ENCODE measurements at places on chromosomes 1 and 21.

- no peak for DNase-seq
Measured at GRCh38 chr1:1001057-1001783, 1.3 kb upstream of the HES4 start.

GRCh38 chr1:93620172-93620840 is 61.3 kb downstream of the BCAR3 start:
- DNase-seq = no peak

GRCh38 chr1:7301664-7301981 is 469.5 kb upstream of the VAMP3 start:
- no peak for DNase-seq

- no peak for DNase-seq
Measured at GRCh38 chr1:67723620-67724019, 38.6 kb downstream of the GADD45A start.

DNA sequence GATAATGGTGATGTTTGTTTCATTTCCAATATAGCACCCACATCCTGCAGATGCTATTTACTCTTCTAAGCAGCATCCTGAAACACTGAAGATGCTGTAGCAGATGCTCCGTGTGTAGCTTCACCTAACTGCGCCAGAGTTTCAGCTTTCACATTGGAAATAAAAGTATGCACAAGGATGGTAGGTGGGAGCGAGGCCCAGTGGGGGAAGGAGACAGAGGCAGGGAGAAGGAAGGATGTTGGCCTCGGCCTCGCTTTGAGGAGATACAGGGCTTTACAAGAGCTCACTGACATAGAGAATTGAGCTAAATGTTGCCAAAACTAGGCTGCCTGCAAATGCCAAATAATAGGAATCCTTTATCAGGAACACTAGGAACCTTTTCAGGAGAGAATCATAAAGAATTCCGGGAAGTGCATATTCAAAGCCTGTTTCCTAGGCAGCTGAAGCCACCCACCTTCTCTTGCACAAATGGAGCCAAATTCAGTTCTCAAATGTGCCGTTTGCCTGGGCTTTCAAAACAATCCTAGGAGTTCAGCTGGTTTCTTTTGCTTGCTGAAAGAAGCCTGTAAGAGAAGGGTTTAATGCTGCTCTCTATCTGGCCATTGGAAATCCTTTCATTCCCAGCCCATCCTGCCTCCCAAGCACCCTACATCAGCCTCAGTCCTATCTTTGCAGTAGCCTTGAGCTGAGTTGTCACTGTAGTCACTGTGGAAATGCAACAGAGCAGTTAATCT is 135.4 kb upstream of the ATP1B1 start:
- DNase-seq = no peak

DNA sequence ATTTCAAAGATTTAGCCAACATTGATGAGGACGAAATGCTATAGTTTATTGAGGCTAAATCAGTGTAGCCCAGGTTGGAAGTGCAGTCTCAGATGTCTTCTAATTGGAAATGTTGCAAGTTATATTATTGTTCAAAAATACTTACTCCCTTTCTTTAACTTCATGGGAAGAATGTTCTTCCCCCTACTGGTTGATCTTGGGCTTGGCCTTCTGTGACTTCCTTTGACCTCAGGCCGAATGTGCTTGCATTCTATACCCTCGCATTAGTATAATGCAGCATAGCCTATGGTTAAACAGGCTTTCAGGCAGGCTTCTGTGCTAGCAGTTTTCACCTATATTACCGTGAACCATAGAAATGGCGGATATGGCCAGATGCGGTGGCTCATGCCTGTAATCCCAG is 77.3 kb downstream of the RPE65 start:
- no peak for DNase-seq

- peak; percentile 35 for DNase-seq
Measured at GRCh38 chr1:32742199-32742947, 39.8 kb upstream of the SYNC start.

GRCh38 chr1:203644661-203645510 is 18.3 kb downstream of the ATP2B4 start:
- no peak for DNase-seq

GRCh38 chr1:1937549-1938275 is 18.6 kb upstream of the TMEM52 start:
- DNase-seq = no peak

GRCh38 chr21:16792101-16792500 is 720.7 kb upstream of the CXADR start:
- DNase-seq = no peak

DNA sequence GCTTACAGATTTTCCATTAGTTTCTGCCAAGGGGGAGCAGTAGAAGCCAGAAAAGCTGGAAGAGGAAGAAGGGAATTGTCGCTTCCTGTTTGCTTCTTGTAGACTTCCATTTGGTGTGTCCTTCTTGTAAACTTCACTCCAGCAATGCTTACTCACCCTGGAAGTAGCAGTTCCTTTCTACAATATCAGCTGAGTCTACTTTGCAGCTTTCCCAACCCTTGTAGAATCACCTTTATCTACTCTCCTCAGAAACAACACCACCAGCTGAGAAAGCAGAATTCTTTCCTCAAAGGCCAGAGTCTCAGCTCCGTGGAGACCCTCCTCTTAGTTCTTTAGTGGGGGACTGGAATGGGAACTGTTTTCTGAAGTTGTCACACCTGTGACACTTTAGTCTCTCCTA is 1136.7 kb upstream of the TMPRSS15 start:
- DNase-seq = no peak

DNA sequence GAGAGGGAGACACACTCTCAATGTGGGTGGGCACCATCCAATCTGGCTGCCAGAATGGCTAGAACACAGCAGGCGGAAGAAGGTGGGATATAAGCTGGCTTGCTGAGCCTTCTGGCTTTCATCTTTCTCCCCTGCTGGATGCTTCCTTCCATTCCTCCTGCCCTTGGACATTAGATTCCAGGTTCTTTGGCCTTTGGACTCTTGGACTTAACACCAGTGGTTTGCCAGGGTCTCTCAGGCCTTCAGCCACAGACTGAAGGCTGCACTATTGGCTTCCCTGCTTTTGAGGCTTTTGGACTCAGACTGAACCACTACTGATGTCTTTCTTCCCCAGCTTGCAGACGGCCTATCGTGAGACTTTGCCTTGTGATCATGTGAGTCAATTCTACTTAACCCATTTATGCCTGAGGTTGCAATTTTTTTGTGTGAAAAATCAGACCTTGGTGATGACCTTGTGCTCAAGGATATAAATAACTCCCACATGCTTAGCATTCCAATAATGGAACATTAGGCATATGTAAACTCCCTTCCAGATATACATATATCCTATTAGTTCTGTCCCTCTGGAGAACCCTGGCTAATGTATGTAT is 56.7 kb upstream of the CD55 start:
- no peak for DNase-seq

DNA sequence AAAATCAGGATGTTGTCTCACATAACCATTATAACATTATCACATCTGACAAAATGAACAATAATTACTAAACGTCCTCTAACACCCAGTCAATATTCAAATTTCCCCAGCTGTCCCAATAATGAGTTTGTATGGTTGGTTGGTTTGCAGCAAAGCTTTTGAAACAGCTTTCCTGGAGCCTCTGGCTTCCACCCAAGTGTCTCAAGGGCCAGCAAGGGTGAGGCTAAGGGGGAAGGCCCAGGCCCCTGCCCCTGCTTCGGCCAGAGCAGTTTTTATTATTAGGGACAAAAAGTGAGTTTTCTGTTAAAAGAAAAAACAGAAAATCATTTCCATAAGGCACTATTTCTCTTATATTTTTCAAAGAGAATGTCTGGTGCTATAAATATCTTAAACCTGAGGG is 19.1 kb upstream of the AVPR1B start:
- DNase-seq = no peak

DNA sequence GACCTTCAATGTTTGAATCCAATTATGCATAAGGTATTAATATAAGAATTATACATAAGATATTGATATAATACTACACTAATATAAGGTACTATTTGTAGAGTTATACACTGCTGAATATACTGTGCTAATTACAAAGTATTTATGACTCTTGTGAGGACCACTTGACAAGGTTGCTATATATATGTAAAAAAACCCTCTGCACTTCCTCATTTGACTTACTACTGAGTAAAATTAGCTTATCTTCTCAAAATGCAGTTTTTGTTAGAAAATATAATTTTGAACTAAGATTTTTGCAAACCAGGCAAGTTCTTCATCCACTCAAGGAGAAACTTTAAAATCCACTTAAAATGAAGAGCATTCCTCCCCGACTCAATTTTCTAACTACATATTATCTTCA is 8.5 kb downstream of the SIKE1 start:
- DNase-seq = no peak

GRCh38 chr1:155133799-155134281 is 1.8 kb upstream of the SLC50A1 start:
- no peak for DNase-seq

DNA sequence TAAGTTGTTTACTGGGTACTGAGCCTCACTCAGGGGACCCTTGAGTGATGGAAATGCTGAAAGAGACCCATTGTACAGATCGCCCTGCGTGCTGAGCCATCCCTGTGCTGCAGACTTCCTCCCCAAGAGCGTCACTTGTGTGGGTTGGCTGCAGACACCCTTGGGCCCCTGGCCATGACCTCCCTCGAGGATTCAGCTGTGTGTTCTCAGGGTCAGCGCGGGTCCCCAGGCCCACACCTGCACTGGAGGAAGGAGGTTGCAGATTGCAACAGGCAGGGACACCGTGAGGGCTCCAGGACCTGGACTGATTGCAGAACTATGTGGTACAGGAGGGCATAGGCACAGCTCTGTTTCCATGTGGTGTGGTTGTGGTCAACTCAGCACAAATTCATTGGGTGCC is 4.4 kb downstream of the SNAP47 start:
- no peak for DNase-seq

- no peak for DNase-seq
Measured at GRCh38 chr1:45585110-45585426, 1.2 kb downstream of the NASP start.

DNA sequence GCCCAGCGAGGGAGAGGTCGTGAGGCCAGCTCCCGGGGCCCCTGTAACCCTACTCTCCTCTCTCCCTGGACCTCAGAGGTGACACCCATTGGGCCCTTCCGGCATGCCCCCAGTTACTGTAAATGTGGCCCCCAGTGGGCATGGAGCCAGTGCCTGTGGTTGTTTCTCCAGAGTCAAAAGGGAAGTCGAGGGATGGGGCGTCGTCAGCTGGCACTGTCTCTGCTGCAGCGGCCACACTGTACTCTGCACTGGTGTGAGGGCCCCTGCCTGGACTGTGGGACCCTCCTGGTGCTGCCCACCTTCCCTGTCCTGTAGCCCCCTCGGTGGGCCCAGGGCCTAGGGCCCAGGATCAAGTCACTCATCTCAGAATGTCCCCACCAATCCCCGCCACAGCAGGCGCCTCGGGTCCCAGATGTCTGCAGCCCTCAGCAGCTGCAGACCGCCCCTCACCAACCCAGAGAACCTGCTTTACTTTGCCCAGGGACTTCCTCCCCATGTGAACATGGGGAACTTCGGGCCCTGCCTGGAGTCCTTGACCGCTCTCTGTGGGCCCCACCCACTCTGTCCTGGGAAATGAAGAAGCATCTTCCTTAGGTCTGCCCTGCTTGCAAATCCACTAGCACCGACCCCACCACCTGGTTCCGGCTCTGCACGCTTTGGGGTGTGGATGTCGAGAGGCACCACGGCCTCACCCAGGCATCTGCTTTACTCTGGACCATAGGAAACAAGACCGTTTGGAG is 23.7 kb upstream of the TNFRSF1B start:
- DNase-seq = no peak

- DNase-seq = no peak
Measured at GRCh38 chr1:1616838-1617237, 1.5 kb downstream of the MIB2 start.

DNA sequence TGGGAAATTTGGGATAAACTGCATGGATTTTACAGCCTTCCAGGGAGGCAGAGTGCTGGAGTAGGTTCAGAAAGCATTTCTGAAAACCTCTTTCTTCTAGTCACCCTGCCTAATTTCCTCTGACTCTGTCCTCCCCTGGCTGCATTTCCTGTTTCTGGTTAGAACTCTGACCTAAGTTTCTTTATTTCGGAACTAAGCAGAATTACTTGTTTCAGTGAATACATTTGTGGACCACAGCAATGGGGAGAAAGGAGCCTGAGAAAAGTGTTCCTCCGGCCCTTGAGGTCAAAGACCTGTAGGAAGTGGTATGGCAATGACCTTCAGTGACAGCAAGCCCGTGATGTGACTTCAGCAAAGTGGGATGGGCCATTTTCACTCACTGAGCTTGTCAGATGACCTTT is 173.4 kb upstream of the RUNX1 start:
- no peak for DNase-seq

DNA sequence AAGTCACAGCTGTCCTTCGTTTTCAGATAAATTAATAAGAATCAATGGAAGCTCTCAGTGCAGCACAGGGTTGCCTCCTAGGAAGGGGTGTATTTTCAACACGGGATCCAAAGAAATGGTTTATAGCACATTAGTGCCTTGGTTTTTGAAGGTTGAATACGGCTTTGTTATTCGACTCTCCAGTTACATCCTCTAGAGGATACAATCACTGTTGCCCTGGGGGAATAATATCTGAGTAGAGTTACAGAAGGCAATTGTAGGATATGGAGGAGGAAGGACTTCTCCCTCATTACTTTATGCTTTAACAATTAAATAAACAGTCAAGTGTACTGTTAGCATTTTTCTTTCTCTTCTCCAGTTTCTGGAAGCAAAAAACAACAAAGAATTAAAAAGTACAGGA is 14.3 kb upstream of the ZNF326 start:
- DNase-seq = no peak

GRCh38 chr1:74502858-74503257 is 9.6 kb downstream of the LRRC53 start:
- DNase-seq = no peak

DNA sequence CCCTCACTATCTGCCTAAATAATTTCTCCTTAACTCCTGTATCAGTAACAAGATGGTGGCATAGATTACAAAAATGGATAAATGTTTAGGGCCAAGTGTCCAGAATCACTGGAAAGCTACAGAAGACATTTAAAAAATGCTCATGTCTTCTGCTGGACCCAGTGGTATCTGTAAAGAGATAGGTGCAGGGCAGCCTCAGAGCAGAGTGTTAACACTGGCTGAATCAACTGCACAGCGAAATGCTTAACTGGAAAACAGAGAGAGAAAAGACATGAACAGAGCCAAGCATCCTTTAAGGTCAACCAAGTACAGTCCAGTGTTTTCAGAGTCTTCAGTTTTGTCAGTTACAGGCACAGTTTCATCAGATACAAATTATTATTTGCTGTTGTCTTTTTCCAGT is 419.3 kb downstream of the ZP4 start:
- DNase-seq = no peak

- no peak for DNase-seq
Measured at GRCh38 chr21:42016364-42016985, 6.3 kb upstream of the ZBTB21 start.

DNA sequence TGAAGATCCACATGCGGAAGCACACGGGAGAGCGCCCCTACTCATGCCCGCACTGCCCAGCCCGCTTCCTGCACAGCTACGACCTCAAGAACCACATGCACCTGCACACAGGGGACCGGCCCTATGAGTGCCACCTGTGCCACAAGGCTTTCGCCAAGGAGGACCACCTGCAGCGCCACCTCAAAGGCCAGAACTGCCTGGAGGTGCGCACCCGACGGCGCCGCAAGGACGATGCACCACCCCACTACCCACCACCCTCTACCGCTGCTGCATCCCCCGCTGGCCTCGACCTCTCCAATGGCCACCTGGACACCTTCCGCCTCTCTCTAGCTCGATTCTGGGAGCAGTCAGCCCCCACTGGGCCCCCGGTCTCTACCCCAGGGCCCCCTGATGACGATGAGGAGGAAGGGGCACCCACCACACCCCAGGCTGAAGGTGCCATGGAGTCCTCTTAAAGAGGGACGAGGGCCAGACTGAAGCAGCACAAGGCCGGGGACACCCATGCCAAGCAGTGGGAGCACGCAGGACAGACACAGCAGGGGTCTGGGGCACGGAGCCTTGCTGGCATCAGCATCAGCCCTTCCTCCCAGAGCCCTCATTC is 13.7 kb downstream of the ZBTB7B start:
- DNase-seq = peak; percentile 28

All from WERI-Rb-1 (cell line).